ENCODE measurements at places on chromosomes 5 and 9. TPM values are rescaled to one million over a fixed set of nuclear protein-coding genes. Genes with fewer than 3 reads are reported as not detected.

- DNase-seq = no peak
These were observed 4.3 kb upstream of the TRIO start for GRCh38 chr5:14138608-14139540.

Gene PCDHAC2
- total RNA-seq = 1.5 TPM

- DNase-seq = no peak
These were observed 9.2 kb downstream of the LIFR start for GRCh38 chr5:38547257-38547656.

DNA sequence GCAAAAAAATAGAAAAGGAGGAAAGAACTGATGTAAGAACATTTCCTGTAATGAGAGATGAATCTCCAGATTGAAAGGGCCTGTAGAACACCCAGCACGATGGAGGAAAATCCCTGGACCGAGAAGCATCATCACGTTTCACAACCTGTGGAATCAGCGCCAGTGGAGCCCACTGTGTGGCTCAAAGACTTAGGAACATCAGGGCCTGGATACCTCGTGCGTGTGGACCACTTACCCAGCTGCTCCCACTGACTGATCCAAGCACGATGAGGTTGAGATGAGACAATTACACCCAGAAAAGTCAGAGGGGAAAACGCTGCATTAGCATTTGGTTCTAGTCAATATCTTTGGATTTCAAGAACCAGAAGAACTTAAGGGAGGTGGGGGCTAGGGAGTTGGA lies 224.6 kb downstream of the SYK start:
- no peak for DNase-seq

DNA sequence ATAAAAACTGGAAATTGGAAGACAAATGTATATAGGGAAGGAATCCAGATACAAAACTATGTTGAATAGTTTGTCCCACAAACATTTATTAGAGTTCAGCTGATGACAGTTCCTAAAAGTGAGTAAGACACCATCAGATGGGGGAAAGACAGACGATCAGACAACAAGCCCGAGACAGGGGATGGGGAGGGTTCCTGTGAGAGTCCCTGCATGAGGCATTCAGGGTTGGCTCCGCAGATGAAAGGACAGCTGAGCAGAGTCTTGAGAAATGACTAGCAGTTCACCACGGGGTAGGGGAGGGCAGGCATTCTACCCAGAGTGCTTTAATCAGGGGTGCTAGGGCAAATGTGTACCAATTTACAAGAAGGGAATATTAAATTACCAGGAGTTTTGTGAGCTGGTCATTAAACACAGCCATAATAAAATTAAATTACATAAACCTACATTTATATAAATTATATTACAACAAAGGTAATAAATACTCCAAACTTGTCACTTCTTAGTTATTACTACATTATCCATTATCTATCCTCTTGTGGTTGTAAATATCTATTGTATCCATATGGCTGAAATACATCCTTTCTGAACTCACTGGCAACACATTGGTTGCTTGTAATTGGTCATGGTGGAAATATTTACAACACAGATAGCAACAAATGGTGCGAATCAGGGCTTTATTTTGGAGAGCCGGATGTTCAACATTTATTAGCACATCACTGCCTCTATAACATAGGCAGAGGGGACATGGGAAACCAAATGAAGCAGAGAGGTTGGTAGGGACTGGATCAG lies 27.8 kb downstream of the TNFSF15 start:
- no peak for DNase-seq

GRCh38 chr5:177473443-177474001 lies at the start of gene DBN1:
TSS of gene DBN1 (minus strand) at chr5:177473634. CDS start at chr5:177473521, 113 bp downstream.
- no peak for DNase-seq

- no peak for DNase-seq
These were observed 114.7 kb upstream of the GDNF start for GRCh38 chr5:37954561-37954960.

All from H4 (cell line).